NCI-H1694 treated with DMSO at 0.1 percent for 48 hours (cell line): ENCODE measurements at places on chromosomes 6 and 20.

DNA sequence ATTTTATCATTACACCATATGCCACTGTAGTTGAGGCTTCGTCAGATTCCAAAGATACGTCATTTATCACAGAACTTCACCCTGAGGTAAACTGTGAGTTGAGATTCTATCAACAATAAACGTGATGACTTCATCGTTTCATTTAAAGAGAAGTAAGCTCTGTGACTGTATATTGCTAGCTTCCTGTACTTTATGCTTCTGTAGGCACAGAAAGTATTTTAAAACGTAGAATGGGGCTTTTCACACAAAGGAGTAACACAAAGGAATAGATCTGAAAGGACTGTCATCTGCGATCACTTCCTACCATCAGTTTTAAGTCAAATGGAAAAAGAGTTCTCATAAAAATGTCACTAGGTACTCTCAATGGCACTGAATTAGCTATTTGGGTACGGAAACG is 234.4 kb upstream of the MCHR2 start:
- DNase-seq, result no peak

DNA sequence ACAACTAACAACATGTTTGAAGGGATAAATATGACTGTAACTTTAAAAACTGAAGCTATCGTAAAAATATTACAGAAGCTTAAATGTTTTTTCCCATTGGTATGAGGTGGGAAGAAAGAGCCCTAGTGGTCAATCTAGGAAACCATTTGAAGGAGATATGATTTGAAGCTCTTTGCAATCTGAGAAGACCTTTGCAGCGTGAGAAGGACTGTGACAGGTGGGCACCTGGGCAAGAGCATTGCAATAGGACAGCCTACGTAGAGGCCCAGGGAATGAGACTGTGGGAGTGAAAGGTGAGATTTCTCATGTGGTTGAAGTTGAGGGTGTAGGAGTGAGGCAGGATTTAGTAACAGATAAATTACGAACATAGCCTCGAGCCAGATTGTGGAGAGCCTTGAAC is 108.0 kb upstream of the PDE7B start:
- DNase-seq, result no peak

DNA sequence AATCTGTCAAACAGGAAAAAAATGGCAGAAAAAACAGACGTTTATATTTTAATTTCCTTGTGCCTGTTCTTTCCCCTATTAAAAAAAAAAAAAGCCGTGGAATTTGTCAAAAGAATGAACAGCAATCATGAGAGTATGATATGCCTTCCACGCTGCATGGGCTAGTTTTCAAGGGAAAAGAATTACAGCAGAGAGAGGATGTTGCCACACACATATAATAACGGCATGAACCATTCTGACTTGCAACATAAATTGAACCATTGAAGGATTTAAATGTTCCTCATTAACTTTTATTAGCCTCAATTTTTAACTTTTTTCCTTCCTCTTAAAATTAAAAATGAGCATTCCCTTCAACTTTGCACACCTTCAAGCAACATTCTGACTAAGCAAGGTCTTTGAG is 301.8 kb downstream of the FOXC1 start:
- no peak for DNase-seq

DNA sequence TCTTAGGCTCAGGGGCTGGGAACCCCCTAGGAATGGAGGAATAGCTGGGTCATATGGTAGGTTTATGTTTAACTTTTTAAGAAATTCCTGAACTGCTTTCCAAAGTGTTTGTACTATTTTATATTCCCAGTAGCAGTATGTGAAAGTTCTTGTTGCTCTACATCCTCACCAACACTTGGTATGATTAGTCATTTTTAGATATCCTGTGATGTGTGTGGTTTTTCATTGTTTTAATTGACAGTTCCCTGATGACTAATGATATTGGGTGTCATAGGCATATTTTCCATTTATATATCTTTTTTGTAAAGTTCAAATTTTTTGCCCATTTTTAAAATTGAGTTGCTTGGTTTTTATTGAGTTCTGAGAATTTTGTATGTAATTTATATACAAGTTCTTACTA is 72.3 kb downstream of the SLC16A10 start:
- DNase-seq, result no peak
